Pulmonary artery endothelial cell (primary cell): ENCODE measurements at places on chromosomes 7 and 10. TPM values are rescaled to one million over a fixed set of nuclear protein-coding genes. Genes with fewer than 3 reads are reported as not detected.

Gene COMTD1
- total RNA-seq = 10.1 and 10.4 TPM in 2 replicates

Gene VSIR
- 3.8 and 6.4 TPM in 2 replicates for total RNA-seq

Gene EPHA1
- total RNA-seq = under 0.01 and 0.07 TPM in 2 replicates

Gene CABCOCO1
- total RNA-seq = 0.33 TPM in 1 of 2 replicates, not detected in the other

Gene MMRN2
- 355 and 372 TPM in 2 replicates for total RNA-seq

Gene C7orf33
- total RNA-seq = not detected in 2 replicates

Gene BTBD16
- not detected in 2 replicates for total RNA-seq

Gene ANXA8
- not detected in 2 replicates for total RNA-seq

Gene NUTM2B
- 0.07 and 0.11 TPM in 2 replicates for total RNA-seq

Gene MSS51
- 0.59 and 0.78 TPM in 2 replicates for total RNA-seq

Gene FGL2
- 0.25 and 0.26 TPM in 2 replicates for total RNA-seq

Gene COL13A1
- 33.6 and 68.0 TPM in 2 replicates for total RNA-seq

Gene CPXM2
- 4.9 and 9.2 TPM in 2 replicates for total RNA-seq

Gene ITPRID1
- total RNA-seq = not detected in 2 replicates

Gene HMX3
- total RNA-seq = not detected in 2 replicates

Gene GTPBP4
- total RNA-seq = 40.9 and 46.8 TPM in 2 replicates

Gene TMEM196
- total RNA-seq = not detected in 2 replicates

Gene EN2
- total RNA-seq = 0.04 TPM in 1 of 2 replicates, not detected in the other

Gene RBM48
- total RNA-seq = 8.4 and 13.1 TPM in 2 replicates

Gene RELN
- 1.0 and 7.9 TPM in 2 replicates for total RNA-seq

Gene CDNF
- 0.11 and 0.79 TPM in 2 replicates for total RNA-seq

Gene ANKRD30A
- total RNA-seq = not detected in 2 replicates

Gene UCN3
- total RNA-seq = not detected in 2 replicates

Gene IL6
- total RNA-seq = 8.2 and 16.3 TPM in 2 replicates

Gene SRPK2
- total RNA-seq = 52.0 and 59.8 TPM in 2 replicates

Gene CALML5
- total RNA-seq = not detected in 2 replicates

Gene ASCC1
- total RNA-seq = 26.0 and 26.8 TPM in 2 replicates

Gene SP8
- not detected in 2 replicates for total RNA-seq

Gene PRKG1
- 1.3 TPM in 2 replicates for total RNA-seq

Gene MTURN
- total RNA-seq = 4.6 and 8.1 TPM in 2 replicates

Gene RNF148
- total RNA-seq = 0.86 and 1.7 TPM in 2 replicates

Gene NUTM2E
- total RNA-seq = 0.04 and 0.07 TPM in 2 replicates

Gene OGDHL
- 0.26 and 0.46 TPM in 2 replicates for total RNA-seq

Gene MRPS17
- 20.9 and 32.6 TPM in 2 replicates for total RNA-seq

Gene PAPOLB
- 0.04 and 0.07 TPM in 2 replicates for total RNA-seq

Gene HGF
- total RNA-seq = 3.3 and 5.1 TPM in 2 replicates

Gene CRCP
- total RNA-seq = 33.0 and 37.7 TPM in 2 replicates

Gene GNAT3
- total RNA-seq = not detected in 2 replicates

Gene CH25H
- total RNA-seq = 0.40 and 2.7 TPM in 2 replicates

Gene GRM3
- total RNA-seq = not detected in 2 replicates

Gene LAMB1
- 542 and 685 TPM in 2 replicates for total RNA-seq
